Adrenal gland (tissue), 19 donors: ENCODE measurements at places on chromosomes 2 and 18. TPM values are rescaled to one million over a fixed set of nuclear protein-coding genes. Genes with fewer than 3 reads are reported as not detected.

BIN1 gene
- total RNA-seq = 62.1 TPM

POTEJ gene
- total RNA-seq = not detected

GRCh38 chr18:51890762-51891161 is 449.2 kb upstream of the DCC start:
- H3K27me3 ChIP-seq = no peaks in the 10 kb centered on the region
- no peaks in the 10 kb centered on the region for H3K4me1 ChIP-seq
- H3K27ac ChIP-seq = no peak overlapping the region

DNA sequence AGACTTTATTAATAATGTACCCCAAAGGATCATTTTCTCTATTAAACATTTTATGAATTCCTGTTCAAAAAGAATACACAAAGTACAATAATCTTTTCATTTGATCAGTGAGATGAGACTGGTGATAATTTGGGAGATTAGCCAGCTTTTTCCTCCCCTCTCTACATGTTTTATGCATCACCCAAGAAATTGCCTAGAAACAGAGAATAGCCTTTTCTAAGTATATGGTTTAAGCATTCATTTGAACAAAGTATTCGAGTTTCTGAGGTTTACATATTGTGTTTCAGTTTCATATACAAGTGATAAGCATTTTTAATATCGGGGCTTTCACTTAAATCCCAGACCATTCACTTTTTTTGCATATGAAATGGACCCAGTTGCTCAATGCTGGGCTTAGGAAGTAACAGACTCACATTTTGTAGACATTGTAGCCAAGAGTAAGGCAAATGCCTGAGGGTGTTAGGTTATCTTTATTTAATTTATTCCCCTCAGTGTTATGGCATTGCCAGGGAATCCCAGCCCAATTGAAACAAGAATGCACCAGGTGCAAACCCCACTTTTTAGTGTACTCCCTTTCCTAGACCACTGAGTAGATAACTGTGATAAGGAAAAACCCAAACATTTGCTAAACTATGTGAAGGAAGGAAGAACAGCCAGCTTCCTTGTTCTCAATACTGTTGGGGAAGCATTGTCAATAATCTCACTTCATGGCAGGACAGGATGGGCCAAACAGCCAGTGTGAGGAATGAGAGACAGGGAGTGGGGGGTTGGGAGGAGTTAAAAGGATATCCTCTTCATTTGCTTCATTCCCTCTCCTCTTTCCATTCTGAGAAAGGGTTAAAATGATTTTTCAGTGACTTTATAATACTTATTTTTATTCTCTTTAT is 3.5 kb downstream of the CPO start:
- H3K27me3 ChIP-seq = no peaks in the 10 kb centered on the region
- H3K36me3 ChIP-seq = no peaks in the 10 kb centered on the region
- H3K27ac ChIP-seq = no peak overlapping the region
- DNase-seq = no peak
- no peaks in the 10 kb centered on the region for H3K4me1 ChIP-seq

HOXD13 gene
- not detected for total RNA-seq

GRCh38 chr2:75790121-75790813 is 79.6 kb upstream of the GCFC2 start:
- H3K4me1 ChIP-seq = no peaks in the 10 kb centered on the region
- no peak for DNase-seq
- H3K27ac ChIP-seq = no peak overlapping the region
- no peaks in the 10 kb centered on the region for H3K36me3 ChIP-seq
- H3K27me3 ChIP-seq = no peaks in the 10 kb centered on the region

GPBAR1 gene
- total RNA-seq = 2.8 TPM

DNA sequence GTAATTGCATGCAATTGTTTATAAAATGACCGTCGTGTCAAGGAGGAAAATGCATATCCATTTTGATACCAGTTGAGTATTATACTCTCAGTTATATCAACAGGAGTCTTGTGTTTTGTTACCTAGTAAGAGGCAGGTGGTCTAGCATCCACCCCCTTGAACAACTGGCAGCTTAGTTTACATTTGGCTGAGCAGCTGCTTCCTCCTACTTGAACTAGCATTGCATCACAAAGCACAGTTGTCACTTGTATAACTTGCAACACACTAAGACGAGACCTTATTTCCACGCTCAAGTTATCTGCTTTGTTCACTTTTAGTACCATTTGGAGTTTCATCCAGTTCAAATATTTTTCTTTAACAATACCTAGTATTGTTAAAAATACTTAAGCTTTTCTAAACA is 75.4 kb upstream of the UBE2E3 start:
- no peaks in the 10 kb centered on the region for H3K4me1 ChIP-seq
- no peaks in the 10 kb centered on the region for H3K27me3 ChIP-seq
- H3K4me3 ChIP-seq = no peak overlapping the region
- H3K27ac ChIP-seq = no peak overlapping the region

- H3K27ac ChIP-seq = no peak overlapping the region
- H3K27me3 ChIP-seq = no peaks in the 10 kb centered on the region
- H3K4me3 ChIP-seq = no peak overlapping the region
- H3K4me1 ChIP-seq = no peaks in the 10 kb centered on the region
- peak; percentile 21 for DNase-seq
Measured at GRCh38 chr2:206004004-206004693, 81.8 kb downstream of the INO80D start.

DNA sequence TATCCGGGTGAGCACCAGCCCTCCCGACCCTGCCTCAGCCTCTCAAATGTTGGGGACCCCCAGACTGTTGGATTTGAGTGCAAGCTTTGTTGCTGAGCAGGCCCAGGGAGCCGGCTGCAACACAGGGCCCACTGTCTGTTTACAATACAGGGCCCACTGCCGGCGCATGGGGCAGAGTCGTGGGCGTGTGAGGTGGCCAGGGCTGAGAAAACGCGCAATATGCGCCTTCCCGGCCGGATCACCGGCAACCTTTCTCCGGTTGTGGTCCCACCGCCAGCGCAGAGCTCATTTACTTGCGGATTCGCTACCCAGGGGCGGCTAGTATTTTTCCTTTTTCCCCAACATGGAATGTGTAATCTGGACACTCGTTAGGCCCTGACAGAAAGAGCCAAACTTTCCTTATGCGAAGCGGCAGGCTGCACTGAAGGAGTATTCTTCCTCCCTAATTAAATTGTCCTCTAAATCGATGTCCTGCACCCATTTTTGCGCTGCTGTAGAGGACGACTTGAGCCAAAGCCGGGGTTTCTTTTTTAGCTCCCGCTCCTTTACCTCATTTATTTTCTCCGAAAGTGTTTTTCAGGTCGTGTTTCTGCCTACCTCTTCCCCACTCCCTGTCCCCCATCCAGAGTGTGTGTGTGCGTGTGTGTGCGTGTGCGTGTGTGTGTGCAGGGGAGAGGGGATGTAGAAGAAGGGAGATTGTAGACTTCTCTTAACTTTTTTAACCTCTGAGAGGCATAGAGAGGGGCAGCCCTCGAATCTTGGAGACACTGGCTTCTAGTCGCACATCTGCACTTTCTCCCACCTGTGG is 2.7 kb downstream of the OTX1 start:
- DNase-seq = no peak
- H3K27me3 ChIP-seq = peaks cover 74% of the 10 kb centered on the region
- peaks cover 17% of the 10 kb centered on the region for H3K4me1 ChIP-seq
- no peak overlapping the region for H3K27ac ChIP-seq
- H3K4me3 ChIP-seq = no peak overlapping the region

DNA sequence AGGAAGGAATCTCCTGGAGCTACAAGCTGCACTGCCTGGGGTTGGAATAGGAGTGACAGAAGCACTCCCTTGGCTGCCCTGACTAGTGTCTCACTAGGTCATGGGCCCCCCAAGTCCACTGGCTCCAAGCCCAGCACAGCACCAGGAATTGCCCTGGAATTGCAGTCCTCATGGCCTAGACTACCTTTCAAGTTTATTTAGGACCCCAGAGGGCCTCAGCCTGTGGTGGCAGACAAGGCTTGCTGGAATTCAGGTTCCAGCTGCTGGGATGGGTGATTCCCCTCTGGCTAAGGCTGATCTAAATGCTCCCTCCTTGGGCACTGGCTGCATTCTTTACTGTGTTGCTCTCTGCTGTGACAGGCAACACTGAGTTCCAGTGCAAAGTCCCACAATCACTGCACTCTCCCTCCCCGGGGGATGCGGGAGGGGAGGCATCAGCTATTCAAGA is 14.0 kb downstream of the STRADB start:
- H3K27ac ChIP-seq = peak overlapping the region; percentile 64
- H3K27me3 ChIP-seq = no peaks in the 10 kb centered on the region
- peaks cover 5% of the 10 kb centered on the region for H3K4me1 ChIP-seq
- no peak overlapping the region for H3K4me3 ChIP-seq
- DNase-seq = no peak

DNA sequence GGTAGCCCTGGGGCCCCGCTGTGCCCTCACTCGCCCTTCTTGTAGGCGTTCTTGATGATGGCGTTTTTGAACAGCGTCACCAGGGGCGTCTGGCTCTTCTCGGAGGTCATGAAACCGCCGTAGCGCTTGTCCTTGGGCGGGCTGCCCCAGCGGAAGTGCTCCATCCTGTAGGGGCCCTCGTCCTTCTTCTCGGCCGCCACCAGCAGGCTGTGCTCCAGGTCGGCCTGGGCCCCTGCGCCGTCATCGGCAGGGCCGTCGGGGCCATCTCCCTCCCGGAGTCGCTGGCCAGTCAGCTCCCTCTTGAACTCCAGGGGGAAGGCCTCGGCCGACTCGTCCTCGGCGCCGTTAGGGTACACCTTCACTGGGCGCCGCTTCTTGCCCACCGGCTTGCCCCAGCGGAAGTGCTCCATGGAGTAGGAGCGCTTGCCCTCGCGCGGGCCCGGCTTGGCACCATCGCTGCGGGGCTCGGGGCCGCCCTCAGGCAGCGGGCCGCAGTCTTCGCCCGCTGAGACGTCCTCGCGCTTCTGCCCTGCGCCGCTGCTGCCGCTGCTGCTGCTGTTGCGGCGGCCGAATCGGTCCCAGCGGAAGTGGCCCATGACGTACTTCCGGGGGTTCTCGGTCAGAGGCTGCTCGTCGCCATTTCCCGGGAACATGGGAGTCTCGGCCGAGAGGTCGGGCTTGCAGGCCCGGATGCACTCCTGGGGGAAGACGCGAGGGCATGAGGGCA is 7.2 kb downstream of the POMC start:
- H3K27ac ChIP-seq = no peak overlapping the region
- peak; percentile 86 for DNase-seq
- no peaks in the 10 kb centered on the region for H3K27me3 ChIP-seq
- peak overlapping the region; percentile 3 for H3K4me3 ChIP-seq

- no peak for DNase-seq
- no peak overlapping the region for H3K27ac ChIP-seq
- no peak overlapping the region for H3K4me3 ChIP-seq
- peaks cover 5% of the 10 kb centered on the region for H3K4me1 ChIP-seq
- no peaks in the 10 kb centered on the region for H3K36me3 ChIP-seq
- no peaks in the 10 kb centered on the region for H3K27me3 ChIP-seq
Measured at GRCh38 chr2:170523506-170523905, 191.6 kb upstream of the SP5 start.

DRC1 gene
- not detected for total RNA-seq

DNA sequence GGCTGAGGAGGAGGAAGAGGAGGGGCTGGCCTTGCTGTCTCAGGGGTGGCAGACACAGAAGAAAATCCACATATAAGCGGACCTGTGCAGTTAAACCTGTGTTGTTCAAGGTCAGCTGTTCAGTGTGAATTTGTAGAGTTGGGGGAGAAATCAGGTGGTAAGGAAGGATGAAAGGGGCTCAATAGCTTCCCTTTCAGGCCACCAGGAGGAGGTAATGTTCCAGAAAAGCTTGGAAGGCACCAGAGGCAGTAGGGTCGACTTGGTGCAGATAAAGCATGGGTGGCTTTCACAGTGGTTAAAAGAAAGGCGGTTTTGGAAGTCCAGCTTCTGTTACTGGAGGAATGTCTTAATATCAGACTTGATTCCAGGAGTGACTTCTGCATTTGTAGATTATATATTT is 167.4 kb downstream of the THSD7B start:
- DNase-seq = no peak
- H3K27me3 ChIP-seq = no peaks in the 10 kb centered on the region
- no peak overlapping the region for H3K27ac ChIP-seq
- no peak overlapping the region for H3K4me3 ChIP-seq
- no peaks in the 10 kb centered on the region for H3K4me1 ChIP-seq

- H3K27me3 ChIP-seq = no peaks in the 10 kb centered on the region
- H3K27ac ChIP-seq = no peak overlapping the region
- H3K4me3 ChIP-seq = no peak overlapping the region
- H3K4me1 ChIP-seq = no peaks in the 10 kb centered on the region
Measured at GRCh38 chr2:8018956-8019355, 662.9 kb upstream of the ID2 start.

GRCh38 chr18:37578886-37579513 is 13.4 kb upstream of the CELF4 start:
- H3K36me3 ChIP-seq = no peaks in the 10 kb centered on the region
- DNase-seq = peak; percentile 77
- H3K4me1 ChIP-seq = no peaks in the 10 kb centered on the region
- H3K4me3 ChIP-seq = no peak overlapping the region
- no peak overlapping the region for H3K27ac ChIP-seq

DNA sequence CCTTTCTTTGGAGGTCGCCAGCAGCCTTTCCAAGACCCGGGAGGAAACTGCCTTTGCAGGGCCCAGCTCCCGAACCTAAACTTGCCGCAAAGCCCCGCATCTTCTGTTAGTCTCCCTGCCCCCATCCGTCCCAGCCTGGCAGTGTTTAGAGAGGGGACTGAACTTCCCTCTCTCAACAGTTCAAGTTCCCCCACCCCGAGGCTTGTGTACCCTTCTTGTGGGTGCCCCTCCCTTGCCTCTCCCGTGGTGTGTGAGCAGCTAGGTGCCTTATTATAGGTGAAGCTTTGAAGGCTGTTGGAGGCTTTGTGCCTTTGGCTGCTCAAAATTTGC is 1.4 kb downstream of the LBH start:
- DNase-seq = no peak
- peak overlapping the region; percentile 0 for H3K4me3 ChIP-seq
- peak overlapping the region; percentile 81 for H3K27ac ChIP-seq
- no peaks in the 10 kb centered on the region for H3K27me3 ChIP-seq
- H3K36me3 ChIP-seq = no peaks in the 10 kb centered on the region
- no peaks in the 10 kb centered on the region for H3K4me1 ChIP-seq

DNA sequence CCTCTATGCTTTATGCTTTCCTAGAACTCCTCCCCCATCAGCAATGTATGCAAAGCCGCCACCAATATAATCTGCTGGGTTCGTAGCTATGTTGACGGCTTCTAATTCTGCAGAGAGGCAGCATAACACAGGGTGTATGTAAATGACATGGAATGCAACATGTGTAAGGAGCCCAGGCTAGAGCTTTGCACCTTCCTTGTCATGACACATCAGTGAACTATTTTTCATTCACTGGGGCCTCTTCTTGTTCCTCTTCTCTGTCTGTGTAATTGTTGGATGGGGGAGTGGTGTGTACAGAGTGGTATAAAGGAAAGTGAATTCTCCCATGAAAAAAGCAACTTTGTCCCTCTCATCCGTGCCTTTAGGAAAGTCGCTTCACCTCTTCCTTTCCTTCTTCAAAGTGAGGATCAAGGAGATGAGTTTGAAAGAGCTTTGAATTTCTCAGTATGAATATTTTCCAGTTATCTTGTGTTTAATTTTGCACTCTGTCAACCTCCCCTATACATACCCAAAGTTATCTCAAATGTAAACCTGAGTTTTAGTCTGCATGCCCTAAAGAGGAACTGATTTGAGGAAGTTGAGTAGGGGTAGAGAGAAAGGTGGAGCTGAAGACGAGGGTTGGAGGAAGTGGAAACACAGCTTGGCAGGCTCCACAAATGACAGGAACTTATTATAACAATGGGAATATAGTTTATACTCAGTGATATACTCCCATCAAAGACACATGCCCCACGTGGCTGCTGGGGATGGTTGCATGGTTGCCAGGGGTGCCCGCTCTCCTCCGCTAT is 74.9 kb upstream of the ARL4C start:
- H3K36me3 ChIP-seq = no peaks in the 10 kb centered on the region
- no peak for DNase-seq
- no peak overlapping the region for H3K4me3 ChIP-seq
- no peak overlapping the region for H3K27ac ChIP-seq
- no peaks in the 10 kb centered on the region for H3K4me1 ChIP-seq
